ENCODE measurements at places on chromosomes 5 and 9. TPM values are rescaled to one million over a fixed set of nuclear protein-coding genes. Genes with fewer than 3 reads are reported as not detected.

INSL4 gene
- total RNA-seq, result not detected

ANKRA2 gene
- total RNA-seq, result 26.7 TPM

NDFIP1 gene
- 70.5 TPM for total RNA-seq

ERBIN gene
- total RNA-seq, result 68.2 TPM

TJP2 gene
- 124 TPM for total RNA-seq

ADAMTS2 gene
- 13.0 TPM for total RNA-seq

ACOT12 gene
- total RNA-seq, result not detected

PHF24 gene
- 1.3 TPM for total RNA-seq

RASEF gene
- total RNA-seq, result 11.5 TPM

NUDT12 gene
- 11.8 TPM for total RNA-seq

CENPH gene
- 2.9 TPM for total RNA-seq

IFNA2 gene
- total RNA-seq, result not detected

HAPLN1 gene
- total RNA-seq, result 0.21 TPM

CORO2A gene
- 26.1 TPM for total RNA-seq

ZNF484 gene
- 9.0 TPM for total RNA-seq

ALDH7A1 gene
- 23.7 TPM for total RNA-seq
